Fibroblast of lung (primary cell): ENCODE measurements at places on chromosomes 13 and 19. TPM values are rescaled to one million over a fixed set of nuclear protein-coding genes. Genes with fewer than 3 reads are reported as not detected.

GRCh38 chr13:113041293-113041690 is 64.3 kb upstream of the F7 start:
- no peak for DNase-seq

DNA sequence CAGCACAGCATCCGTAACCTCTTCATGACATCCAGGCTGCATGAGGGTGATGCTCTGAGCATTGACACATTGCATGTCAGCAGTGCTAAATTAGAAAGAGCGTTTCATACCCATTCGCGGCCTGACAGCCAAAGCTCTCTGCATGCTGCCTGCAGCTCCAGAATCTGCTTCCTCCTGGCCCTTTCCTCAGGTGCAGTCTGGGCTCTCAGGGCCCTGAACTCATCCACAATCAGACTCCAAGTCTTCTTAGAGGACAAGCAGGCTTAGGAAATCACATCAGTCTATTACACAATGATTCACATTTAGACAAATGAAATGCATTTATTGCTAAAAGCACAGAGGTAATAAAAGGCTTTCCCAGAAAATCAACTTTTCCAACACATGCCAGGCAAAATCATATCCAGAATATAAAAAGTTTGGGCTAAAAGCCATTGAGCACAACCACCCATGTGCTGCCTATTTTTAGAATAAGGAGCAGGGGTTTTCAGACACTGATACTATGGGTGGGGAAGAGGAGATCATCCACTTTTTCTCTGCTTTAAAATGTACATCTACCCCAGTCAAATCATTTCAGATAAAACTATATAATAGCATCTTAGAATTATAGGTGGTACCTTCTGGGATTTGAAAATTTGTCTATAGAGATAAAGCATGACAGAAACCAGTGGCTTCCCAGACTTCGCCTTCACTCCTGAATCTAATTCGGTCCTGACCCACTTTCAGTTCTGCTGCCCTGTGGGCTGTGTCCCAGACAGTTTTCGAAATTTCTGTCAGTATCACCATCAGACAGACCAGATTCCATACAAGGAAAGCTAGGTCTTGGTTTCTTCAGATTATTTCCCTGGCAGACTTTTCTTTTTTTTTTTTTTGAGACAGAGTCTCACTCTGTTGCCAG is 109.3 kb downstream of the COL4A2 start:
- DNase-seq, result peak; percentile 58

The SRRM5 gene
- 0.03 and 0.06 TPM in 2 replicates for polyA plus RNA-seq

The SIGLEC10 gene
- not detected in 2 replicates for polyA plus RNA-seq

The KLK2 gene
- polyA plus RNA-seq, result not detected in 2 replicates

The CYSLTR2 gene
- polyA plus RNA-seq, result 0.03 TPM in 1 of 2 replicates, not detected in the other

DNA sequence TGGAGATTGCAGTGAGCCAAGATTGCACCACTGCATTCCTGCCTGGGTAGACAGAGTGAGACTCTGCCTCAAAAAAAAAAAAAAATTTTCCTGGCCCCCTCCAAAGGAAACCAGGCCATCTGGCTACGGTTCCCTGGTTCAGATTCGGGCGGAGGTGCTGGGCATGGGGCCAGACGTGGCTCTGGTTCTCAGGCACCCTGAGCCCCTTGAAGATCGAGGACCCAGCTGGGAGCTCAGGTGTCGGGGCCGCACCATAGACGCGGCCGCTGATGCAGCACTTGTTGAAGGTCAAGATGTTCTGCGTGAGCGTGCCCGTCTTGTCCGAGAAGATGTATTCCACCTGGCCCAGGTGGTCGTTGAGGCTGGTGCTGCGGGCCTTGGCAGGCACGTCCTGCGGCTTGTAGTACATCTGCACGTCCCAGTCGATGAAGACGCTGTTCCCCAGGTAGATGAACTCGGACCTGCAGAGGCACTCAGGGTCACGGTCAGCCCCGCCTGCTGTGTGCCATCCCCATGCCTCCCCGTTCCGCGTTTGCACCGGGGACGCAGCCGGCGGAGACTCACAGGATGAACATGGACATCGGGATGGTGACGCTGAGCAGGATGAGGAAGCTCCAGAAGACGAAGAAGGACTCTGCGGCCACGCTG is 12.3 kb downstream of the ATP8B3 start:
- DNase-seq, result no peak

- peak; percentile 33 for DNase-seq
These were observed 37.9 kb downstream of the ARHGAP35 start for GRCh38 chr19:46898731-46899130.

- no peak for DNase-seq
These were observed 327.1 kb downstream of the RFC3 start for GRCh38 chr13:34145061-34145460.

DNA sequence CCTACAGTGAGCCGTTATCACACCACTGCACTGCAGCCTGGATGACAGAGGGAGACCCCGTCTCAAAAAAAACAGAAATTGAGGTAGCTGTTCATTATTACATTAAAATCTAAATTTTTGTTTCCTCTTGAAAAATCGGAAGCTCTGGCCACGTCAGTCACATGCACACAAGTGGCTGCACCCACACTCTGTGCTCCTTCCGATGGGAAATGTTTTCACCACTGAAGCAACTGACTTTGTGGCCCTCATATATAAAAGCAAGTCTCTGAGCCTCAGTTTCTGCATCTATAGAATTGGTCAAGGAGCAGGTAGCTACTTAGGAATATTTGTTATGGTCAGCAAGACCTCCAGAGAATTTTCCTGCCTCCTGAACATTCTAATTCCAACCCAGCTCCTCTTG is 4.5 kb downstream of the LRRC25 start:
- no peak for DNase-seq

DNA sequence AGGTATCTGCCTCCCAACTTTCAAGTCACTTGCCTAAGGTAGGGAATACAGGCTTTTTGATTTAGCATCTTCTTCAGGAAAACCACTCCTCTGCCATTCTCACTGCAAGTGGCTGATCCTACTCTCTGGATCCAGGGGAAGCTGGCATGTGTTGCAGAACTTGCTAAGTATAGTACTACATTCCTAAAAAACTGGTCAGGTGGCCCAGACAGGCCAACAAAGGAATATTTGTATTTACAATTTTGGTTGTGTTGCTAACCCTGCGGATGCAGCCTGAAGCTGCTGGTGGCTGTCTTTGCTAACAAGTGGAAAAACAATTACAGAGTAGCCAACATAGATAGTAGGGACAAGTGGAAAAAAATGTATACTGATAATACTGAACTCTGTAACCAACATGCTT is 222.5 kb upstream of the STARD13 start:
- no peak for DNase-seq

- no peak for DNase-seq
These were observed 1042.9 kb downstream of the UQCRFS1 start for GRCh38 chr19:28170066-28170465.

DNA sequence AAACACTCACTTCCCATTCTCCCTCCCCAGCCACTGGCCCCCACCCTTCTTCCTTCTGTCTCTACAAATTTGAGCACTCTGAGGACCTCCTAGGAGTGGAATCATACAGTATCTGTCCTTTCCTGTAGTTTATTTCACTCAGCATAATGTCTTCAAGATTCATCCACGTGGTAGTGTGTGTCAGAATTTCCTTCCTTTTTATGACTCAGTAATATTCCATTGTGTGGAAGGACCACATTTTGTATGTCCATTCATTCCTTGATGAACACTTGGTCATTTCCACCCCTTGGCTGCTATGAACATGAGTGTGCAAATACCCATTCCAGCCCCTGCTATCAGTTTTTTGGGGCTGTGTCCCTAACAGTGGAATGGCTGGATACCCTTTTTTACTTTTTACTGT is 9.8 kb downstream of the KLF2 start:
- DNase-seq, result no peak

The ZNF177 gene
- 1.0 and 1.5 TPM in 2 replicates for polyA plus RNA-seq
